ENCODE measurements at places on chromosomes 7 and 10.

DNA sequence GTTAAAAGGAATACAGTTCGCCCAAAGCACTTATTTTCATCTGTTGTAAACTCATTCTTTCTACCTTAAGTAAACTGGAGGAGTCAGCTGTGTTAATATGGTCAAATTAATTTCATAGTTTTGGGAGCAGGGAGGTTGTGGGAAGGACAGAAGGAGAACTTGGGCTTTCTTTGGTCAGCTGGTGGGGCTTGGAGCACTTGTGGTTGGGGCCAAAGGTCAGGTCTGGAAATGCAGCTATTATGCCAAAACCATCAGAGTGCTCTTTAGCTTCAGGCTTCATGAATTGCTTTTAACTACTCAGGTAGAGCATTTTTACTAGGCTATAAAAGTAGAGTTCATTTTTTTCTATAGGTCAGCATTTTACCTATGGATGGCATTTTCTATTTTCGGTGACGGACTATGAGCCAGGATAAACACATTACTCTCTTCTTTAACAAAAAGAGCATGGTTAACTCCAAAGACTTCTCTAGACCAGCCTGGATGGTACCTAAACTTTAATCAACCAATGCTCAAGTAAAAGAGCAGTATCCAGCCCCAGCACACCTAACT, 30.0 kb downstream of the STEAP4 start:
- DNase-seq, result no peak

GRCh38 chr7:133484086-133484485, 231.2 kb downstream of the EXOC4 start:
- no peak for DNase-seq

- no peak for DNase-seq
Measured at GRCh38 chr10:43351301-43351700, 20.1 kb upstream of the FXYD4 start.

GRCh38 chr7:103660455-103661371, 214.7 kb upstream of the SLC26A5 start:
- no peak for DNase-seq

GRCh38 chr7:138538518-138538917, 78.5 kb downstream of the TRIM24 start:
- no peak for DNase-seq

GRCh38 chr10:117936976-117937375, 109.8 kb downstream of the RAB11FIP2 start:
- DNase-seq, result no peak

GRCh38 chr7:44306606-44307005, 18.8 kb downstream of the CAMK2B start:
- no peak for DNase-seq

DNA sequence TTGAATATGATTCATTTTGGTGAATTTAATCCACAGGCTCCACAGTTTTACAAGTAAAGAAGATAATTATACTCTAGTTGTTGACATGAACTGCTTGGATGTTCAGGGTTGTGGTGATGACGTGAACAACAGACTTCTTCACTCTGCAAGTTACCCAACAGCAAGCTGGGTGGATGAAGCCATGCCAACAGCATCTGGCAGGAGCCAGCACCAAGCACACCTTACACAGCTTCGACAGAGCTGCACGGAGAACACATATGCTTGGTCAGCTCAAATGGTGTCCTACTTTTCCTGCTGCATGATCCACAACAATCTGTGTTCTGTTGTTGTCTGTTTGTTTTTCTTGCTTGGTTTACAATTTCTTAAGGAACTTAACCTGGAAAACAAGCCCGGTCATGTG, 9.8 kb downstream of the NOD1 start:
- no peak for DNase-seq

- DNase-seq, result no peak
Measured at GRCh38 chr10:11849911-11850310, 26.8 kb downstream of the PROSER2 start.

GRCh38 chr10:132359305-132360040, 27.5 kb downstream of the LRRC27 start:
- DNase-seq, result no peak

GRCh38 chr7:112065758-112066157, 140.4 kb downstream of the DOCK4 start:
- no peak for DNase-seq

GRCh38 chr7:99137411-99138180, 6.3 kb downstream of the SMURF1 start:
- DNase-seq, result no peak

- no peak for DNase-seq
Measured at GRCh38 chr7:55898287-55898686, 11.0 kb downstream of the ZNF713 start.

DNA sequence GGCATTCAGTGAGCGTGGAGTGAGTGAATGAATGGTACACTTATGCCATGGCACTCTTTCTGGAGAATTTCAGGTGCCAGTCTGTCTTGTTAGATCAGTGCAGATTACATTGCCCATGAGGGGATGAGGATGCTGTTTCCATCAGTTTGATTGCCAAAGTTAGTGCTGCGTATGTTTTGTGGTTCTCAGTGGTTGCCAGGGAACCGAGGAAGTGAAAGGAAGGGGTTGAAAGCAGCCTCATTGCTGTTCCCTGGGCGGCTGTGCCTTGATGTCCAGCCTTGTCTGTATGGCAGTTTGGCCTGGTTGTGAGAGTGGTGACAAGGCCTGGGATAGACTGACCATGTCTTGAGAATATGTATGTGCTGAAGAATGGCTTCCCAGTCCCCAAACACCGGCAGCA, 30.2 kb downstream of the WBP1L start:
- no peak for DNase-seq

DNA sequence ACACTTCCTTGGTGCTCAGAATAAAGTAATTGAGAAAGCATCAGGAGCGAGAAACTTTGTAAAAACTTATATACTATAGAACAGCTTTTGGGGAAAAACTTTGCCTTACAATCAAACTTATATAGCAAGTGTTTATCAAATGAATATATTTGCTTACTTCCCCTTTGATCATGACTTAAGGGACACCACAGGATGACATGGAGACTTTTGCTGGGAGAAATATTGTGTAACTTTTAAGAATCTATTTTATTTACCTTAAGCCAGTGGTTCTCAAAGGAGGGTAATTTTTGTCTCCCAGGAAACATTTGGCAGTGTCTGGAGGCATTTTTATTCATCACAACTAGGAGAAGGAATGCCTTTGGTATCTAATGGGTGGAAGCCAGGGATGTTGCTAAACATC, 173.8 kb upstream of the HABP2 start:
- DNase-seq, result no peak

Measured in AG04449 (cell line).